ENCODE measurements at places on chromosomes 2 and 18. TPM values are rescaled to one million over a fixed set of nuclear protein-coding genes. Genes with fewer than 3 reads are reported as not detected.

Gene MYCN
- total RNA-seq: 0.68 TPM

Gene ALS2
- 8.9 TPM for total RNA-seq

- peaks cover 11% of the 10 kb centered on the region for H3K4me1 ChIP-seq
- no peaks in the 10 kb centered on the region for H3K27me3 ChIP-seq
- no peaks in the 10 kb centered on the region for H3K36me3 ChIP-seq
Measured at GRCh38 chr2:45654250-45654649, 2.8 kb downstream of the PRKCE start.

- no peak for DNase-seq
- no peaks in the 10 kb centered on the region for H3K4me1 ChIP-seq
Measured at GRCh38 chr18:77016936-77017335, 115.6 kb downstream of the MBP start.

DNA sequence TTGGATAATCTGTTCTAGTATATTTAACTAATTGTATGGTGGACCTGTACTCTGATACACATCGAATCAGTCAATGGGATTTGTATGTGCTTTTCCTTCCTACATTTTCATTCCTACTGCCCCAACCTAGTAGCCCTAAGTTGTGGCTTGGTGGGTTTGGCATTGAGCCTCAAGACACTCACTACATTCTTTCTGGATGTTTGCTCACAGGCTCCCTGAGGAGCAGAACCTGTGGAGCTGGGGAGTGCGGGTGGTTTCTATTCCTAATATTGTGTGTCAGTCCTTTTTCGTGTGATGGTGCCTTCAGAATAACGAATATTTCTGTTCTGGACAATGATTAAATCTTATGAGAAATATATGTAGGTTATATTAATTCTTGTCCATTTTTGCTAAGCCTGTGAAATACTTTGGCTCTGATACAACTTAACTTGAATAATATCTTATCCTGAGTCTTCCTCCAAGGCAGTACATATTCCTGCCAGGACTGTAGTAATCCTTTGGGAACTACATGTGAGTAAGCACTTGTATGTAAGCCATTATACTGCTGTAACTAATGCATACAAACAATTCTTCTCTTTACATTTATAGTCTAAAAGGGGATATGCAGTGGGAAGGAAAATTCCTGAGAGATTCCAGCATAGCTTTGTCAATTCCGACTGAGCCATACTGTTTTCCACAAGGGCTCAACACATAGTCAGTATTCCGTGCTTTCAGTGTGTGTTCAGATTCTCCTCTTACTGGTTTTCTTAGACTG lies 150.6 kb downstream of the AGPS start:
- H3K27me3 ChIP-seq: no peaks in the 10 kb centered on the region
- no peaks in the 10 kb centered on the region for H3K4me1 ChIP-seq
- DNase-seq: no peak
- H3K36me3 ChIP-seq: no peaks in the 10 kb centered on the region
- H3K27ac ChIP-seq: no peak overlapping the region
- H3K4me3 ChIP-seq: no peak overlapping the region
